Heart right ventricle (tissue), 16 donors: ENCODE measurements at places on chromosomes 16 and 17. TPM values are rescaled to one million over a fixed set of nuclear protein-coding genes. Genes with fewer than 3 reads are reported as not detected.

Gene COASY
- total RNA-seq = 34.3 TPM

Gene MT1G
- 1.0 TPM for total RNA-seq

Gene MFAP4
- total RNA-seq = 35.6 TPM

Gene ENDOV
- 12.9 TPM for total RNA-seq

Gene IKZF3
- 0.28 TPM for total RNA-seq

Gene PAGR1
- total RNA-seq = 11.2 TPM

Gene SLC13A2
- not detected for total RNA-seq

Gene GPR142
- total RNA-seq = not detected

Gene TPPP3
- 9.3 TPM for total RNA-seq

Gene HS3ST4
- total RNA-seq = not detected

Gene TUBB3
- total RNA-seq = 0.89 TPM

Gene SYT17
- total RNA-seq = 0.20 TPM

Gene PTX4
- total RNA-seq = not detected

Gene GABARAPL2
- total RNA-seq = 205 TPM

Gene OR4D1
- total RNA-seq = not detected

Gene GABARAP
- total RNA-seq = 473 TPM

Gene SYNGR3
- 0.18 TPM for total RNA-seq

Gene CDH3
- total RNA-seq = not detected

Gene ZG16B
- total RNA-seq = not detected

Gene SEPTIN12
- not detected for total RNA-seq

Gene C17orf50
- not detected for total RNA-seq

Gene KIF18B
- total RNA-seq = 0.11 TPM

Gene ITGAD
- total RNA-seq = not detected

Gene CYB561
- total RNA-seq = 11.3 TPM

Gene SECTM1
- 1.7 TPM for total RNA-seq

Gene PGP
- 28.5 TPM for total RNA-seq

Gene ZSWIM7
- total RNA-seq = 28.5 TPM

Gene CLEC19A
- not detected for total RNA-seq

Gene PNMT
- 4.5 TPM for total RNA-seq
